Activated naive CD4-positive, alpha-beta T cell treated with anti-CD3 and anti-CD28 coated beads, Interleukin-2, amount 50 U/mL, for 72 hours (primary cell): ENCODE measurements at places on chromosomes 3 and 15.

DNA sequence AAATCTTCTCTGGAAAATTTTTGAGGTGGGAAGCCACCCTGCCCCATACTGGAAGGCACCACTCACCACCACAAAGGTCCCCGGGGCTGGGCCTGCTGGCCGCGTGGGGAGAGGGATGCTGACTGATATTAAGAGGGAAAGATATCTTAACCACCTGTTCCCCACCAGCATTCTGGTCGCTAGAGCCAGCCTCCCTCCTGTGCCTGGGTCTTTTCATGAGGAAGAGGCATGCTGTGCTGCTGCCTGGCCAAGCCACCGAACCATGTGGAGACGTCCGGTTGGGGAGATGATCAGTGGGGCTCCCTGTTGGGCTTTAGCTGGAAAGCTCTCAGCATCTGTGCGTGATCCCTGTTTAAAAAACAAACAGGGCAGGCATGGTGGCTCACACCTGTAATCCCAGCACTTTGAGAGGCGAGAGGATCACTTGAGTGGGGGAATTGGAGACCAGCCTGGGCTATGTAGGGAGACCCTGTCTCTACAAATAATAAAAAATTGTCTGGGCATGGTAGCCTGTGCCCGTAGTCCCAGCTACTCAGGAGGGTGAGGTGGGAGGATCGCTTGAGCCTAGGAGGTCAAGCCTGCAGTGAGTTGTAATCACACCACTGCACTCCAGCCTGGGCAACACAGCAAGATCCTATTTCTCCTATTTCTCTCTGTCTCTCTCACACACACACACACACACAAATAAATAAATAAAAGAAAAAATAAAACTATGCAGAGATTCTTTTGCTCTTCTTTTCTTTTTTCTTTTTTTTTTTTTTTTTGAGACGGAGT is 1.0 kb downstream of the KLHL18 start:
- DNase-seq, result peak; percentile 38

DNA sequence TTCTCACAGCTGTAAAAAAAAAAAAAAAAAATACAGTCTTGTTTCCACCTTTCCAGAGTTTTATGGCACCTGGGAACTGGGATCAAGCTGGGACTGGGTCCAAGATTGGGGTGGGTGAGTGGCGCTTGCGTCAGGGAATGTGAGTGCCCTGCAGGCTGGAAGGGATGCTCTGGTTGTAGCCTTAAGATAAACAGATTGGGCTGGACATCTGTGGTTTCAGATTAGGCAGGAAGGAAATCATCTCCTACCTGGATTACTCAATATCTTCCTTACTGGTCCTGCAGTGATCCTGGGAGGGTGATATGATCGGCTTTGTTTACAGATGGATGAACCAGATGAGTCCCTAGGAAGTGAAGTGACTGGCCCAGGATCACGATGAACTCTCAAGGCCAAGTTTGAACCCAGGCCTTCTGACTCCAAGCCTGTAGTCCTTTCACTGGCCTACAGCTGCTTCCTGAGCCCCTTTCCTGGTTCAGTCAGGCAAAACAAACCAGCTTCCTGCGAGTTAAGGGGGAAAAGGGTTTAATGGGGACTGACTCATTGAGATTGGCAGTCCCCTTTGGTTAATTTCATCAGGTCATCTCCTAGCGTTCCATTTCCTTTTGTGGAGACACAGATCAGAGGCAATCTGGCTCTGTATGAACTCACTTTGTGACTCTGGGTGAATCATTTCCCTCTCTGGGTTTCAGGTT is 179.8 kb downstream of the THSD4 start:
- peak; percentile 19 for DNase-seq

- DNase-seq, result no peak
Measured at GRCh38 chr3:6771171-6771570, 89.7 kb upstream of the GRM7 start.

DNA sequence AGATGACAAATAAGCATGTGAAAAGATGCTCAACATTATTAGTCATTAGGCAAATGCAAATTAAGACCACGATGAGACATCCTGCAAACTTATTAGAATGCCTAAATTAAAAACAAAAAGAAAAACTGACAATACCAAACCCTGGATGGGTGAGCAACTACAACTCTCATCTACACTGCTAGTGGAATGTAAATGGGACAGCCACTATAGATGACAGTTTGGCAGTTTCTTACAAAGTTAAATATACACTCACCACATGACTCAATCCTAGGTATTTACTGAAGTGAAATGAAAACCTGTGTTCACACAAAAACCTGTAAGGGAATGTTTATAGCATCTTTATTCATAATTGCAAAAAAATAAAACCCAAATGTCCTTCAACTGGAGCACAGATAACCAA is 74.7 kb downstream of the NPTN start:
- DNase-seq, result no peak

GRCh38 chr15:78216276-78217104 is 17.9 kb downstream of the ACSBG1 start:
- DNase-seq, result no peak

GRCh38 chr3:34155108-34155507 is 356.7 kb downstream of the PDCD6IP start:
- DNase-seq, result no peak

- no peak for DNase-seq
Measured at GRCh38 chr3:105691053-105691452, 177.8 kb downstream of the CBLB start.

- DNase-seq, result no peak
Measured at GRCh38 chr15:96027501-96027900, 303.0 kb upstream of the NR2F2 start.

- no peak for DNase-seq
Measured at GRCh38 chr3:64368257-64369020, 143.2 kb upstream of the PRICKLE2 start.

- DNase-seq, result no peak
Measured at GRCh38 chr3:16633948-16634347, 28.7 kb upstream of the DAZL start.

DNA sequence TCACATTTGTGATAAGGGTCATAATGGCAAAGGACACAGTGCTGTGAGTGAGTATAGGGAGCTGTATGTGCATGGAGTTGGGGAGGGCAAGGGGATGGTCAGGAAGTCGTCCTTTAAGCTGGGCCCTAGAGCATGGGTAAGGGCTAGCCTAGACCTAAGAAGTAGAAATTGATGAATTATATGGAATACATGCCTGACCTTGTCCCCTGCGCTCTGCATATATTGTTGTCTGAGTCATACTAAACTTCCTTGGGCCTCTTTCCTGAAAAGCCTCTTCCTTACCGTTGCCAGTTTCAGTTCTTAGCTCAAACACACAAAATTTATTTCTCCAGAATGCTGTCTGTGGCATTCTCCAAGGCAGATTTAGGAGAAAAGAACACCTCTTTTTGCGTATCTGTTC is 4.6 kb downstream of the SNRK start:
- DNase-seq, result no peak

DNA sequence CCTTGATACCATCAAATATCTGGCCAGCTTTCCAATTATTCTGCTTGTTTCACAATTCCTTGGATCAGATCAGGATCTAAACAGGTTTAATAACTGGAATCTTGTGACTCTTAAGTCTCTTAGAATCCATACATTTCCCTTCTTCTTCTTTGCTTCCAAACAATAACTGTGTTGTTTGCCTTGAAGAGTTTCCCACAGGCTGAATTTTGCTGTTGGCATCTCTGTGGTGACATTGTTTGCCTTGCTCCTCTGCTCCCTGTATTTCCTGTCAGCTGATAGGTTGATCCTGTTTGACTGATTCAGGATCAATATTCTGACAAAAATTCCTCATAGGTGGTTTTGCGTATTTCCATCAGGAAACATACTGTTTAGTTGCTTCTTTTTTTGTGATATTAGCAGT is 248.4 kb upstream of the LMCD1 start:
- no peak for DNase-seq

GRCh38 chr3:30370681-30371271 is 235.6 kb upstream of the TGFBR2 start:
- DNase-seq, result no peak
